ENCODE measurements at places on chromosomes 7 and 10. TPM values are rescaled to one million over a fixed set of nuclear protein-coding genes. Genes with fewer than 3 reads are reported as not detected.

Gene MBLAC1
- total RNA-seq = 2.7 TPM

- H3K27ac ChIP-seq = no peak overlapping the region
- H3K36me3 ChIP-seq = no peaks in the 10 kb centered on the region
- no peaks in the 10 kb centered on the region for H3K4me1 ChIP-seq
These were observed 531.8 kb upstream of the C7orf33 start for GRCh38 chr7:148058753-148059152.

- no peaks in the 10 kb centered on the region for H3K4me1 ChIP-seq
- no peak for DNase-seq
- H3K27ac ChIP-seq = no peak overlapping the region
- no peaks in the 10 kb centered on the region for H3K36me3 ChIP-seq
- H3K27me3 ChIP-seq = no peaks in the 10 kb centered on the region
These were observed 830.2 kb upstream of the LRRTM3 start for GRCh38 chr10:66095610-66096009.

DNA sequence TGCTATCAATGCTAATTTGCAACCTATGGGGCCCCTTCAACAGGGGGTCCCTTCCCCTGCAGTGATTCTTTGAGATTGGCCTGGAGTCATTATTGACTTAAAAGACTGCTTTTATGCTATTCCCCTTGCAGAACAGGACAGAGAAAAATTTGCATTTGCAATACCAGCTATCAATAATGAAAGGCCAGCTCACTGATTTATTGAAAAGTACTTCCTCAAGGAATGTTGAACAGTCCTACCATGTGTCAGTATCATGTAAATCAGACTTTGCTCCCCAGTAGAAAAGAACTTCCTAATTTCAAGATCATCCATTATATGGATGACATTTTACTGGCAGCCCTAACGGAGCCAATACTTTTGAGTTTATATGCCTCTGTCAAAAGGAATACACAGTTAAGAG lies 29.7 kb upstream of the ABCA13 start:
- no peaks in the 10 kb centered on the region for H3K4me1 ChIP-seq
- H3K27me3 ChIP-seq = no peaks in the 10 kb centered on the region
- no peaks in the 10 kb centered on the region for H3K36me3 ChIP-seq
- H3K27ac ChIP-seq = peak overlapping the region; percentile 86

Gene ITGA8
- 0.42 TPM for total RNA-seq

GRCh38 chr7:76327610-76328009 lies 25.1 kb downstream of the HSPB1 start:
- no peaks in the 10 kb centered on the region for H3K4me1 ChIP-seq
- no peak overlapping the region for H3K4me3 ChIP-seq
- no peak for DNase-seq
- H3K36me3 ChIP-seq = peaks cover 31% of the 10 kb centered on the region

Gene SAMD9
- total RNA-seq = 3.1 TPM

DNA sequence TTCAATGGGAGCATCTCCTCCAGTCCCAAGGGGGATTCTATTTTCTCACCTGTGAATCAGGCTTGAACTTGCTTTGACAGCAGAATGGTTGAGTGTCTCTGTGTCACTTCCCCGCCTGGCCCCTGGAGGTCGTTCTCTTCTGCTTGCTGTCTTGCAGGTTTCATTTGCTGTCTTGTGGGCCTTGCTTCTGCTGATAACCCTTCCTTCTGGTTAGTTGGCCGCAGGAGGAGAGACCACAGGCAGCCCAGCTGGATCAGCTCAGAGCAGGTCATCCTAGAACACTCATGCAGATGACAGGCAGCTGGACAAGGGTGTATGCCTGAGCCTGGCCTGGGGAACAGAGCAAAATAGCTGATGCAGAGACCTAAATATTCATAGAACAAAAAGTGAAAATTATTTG lies 344.2 kb upstream of the ADARB2 start:
- H3K27me3 ChIP-seq = no peaks in the 10 kb centered on the region
- H3K27ac ChIP-seq = no peak overlapping the region
- no peak overlapping the region for H3K4me3 ChIP-seq
- H3K36me3 ChIP-seq = no peaks in the 10 kb centered on the region
- no peak for DNase-seq
- H3K4me1 ChIP-seq = no peaks in the 10 kb centered on the region

DNA sequence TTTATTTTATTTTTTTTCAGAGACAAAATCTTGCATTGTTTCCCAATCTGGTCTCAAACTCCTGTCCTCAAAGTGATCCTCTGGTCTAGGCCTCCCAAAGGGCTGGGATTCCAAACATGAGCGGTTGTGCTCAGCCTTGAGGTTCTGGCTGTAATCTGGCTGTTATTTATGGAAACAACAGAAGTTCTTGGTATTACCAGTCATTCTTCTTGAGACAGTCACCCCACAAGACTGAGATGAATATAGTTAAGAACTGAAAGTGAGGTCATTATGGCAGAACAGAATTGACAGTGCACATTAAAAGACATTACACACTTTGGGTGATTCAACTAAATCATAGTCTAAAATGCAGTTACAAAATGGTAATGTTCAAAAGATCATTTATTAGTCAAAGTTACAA lies 719.5 kb downstream of the ZWINT start:
- no peaks in the 10 kb centered on the region for H3K4me1 ChIP-seq
- no peaks in the 10 kb centered on the region for H3K27me3 ChIP-seq
- no peak for DNase-seq
- no peaks in the 10 kb centered on the region for H3K36me3 ChIP-seq

GRCh38 chr10:116476461-116476860 lies 48.8 kb downstream of the PNLIPRP3 start:
- H3K27me3 ChIP-seq = no peaks in the 10 kb centered on the region
- H3K27ac ChIP-seq = no peak overlapping the region
- no peak overlapping the region for H3K4me3 ChIP-seq
- no peaks in the 10 kb centered on the region for H3K4me1 ChIP-seq

GRCh38 chr7:33547880-33548279 lies 357.5 kb upstream of the BMPER start:
- no peaks in the 10 kb centered on the region for H3K4me1 ChIP-seq
- no peak overlapping the region for H3K4me3 ChIP-seq
- no peak overlapping the region for H3K27ac ChIP-seq
- DNase-seq = no peak

DNA sequence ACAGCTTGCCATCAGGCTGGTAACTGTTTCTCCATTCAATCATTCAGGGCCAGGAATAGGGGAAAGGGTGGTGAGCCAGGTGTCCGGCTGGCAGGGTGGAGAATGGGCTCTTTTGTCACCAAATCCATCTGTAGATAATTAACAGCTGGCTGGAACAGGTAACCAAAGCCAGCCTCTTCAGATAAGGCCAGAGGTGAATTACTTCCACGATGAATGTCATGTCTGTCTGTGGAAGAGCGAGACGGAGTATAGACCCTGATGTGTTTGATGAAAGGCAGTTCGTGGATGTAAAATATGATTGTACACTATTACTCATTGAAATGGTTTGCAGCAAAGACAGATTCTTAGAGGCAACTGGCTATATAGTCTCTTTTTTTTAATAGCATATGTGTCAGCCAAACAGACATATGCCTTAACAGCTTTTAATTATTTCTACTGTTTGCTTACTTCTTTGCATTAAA lies 149.8 kb downstream of the KLF6 start:
- H3K4me3 ChIP-seq = no peak overlapping the region
- H3K36me3 ChIP-seq = no peaks in the 10 kb centered on the region
- H3K27me3 ChIP-seq = no peaks in the 10 kb centered on the region
- no peak overlapping the region for H3K27ac ChIP-seq

GRCh38 chr7:44845451-44845850 lies 2.4 kb downstream of the H2AZ2 start:
- no peaks in the 10 kb centered on the region for H3K36me3 ChIP-seq
- H3K4me3 ChIP-seq = no peak overlapping the region
- H3K4me1 ChIP-seq = peaks cover 9% of the 10 kb centered on the region
- H3K27ac ChIP-seq = no peak overlapping the region

Gene OR2A12
- not detected for total RNA-seq
